ENCODE measurements at places on chromosomes 1 and 21.

DNA sequence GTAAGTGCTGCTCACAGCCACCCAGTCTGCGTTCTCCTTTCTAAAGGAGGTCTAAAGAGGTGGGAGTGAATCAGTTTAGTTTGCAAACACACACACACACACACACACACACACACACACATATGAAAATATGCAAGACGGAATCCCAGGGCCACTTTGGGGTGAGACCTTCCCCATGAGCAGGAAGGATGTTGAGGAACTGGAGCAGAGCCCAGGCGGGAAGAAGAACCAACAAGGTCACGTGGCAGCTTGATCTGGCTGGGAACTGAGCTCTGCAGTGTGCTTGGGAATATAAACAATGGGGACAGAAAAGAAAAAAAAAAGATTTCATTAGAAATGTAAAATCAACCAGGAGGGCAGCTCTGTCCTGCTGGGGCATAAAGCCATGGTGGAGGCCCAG, 32.6 kb downstream of the OR2G3 start:
- DNase-seq = no peak

- DNase-seq = no peak
Measured at GRCh38 chr21:35926003-35926740, 134.2 kb downstream of the SETD4 start.

DNA sequence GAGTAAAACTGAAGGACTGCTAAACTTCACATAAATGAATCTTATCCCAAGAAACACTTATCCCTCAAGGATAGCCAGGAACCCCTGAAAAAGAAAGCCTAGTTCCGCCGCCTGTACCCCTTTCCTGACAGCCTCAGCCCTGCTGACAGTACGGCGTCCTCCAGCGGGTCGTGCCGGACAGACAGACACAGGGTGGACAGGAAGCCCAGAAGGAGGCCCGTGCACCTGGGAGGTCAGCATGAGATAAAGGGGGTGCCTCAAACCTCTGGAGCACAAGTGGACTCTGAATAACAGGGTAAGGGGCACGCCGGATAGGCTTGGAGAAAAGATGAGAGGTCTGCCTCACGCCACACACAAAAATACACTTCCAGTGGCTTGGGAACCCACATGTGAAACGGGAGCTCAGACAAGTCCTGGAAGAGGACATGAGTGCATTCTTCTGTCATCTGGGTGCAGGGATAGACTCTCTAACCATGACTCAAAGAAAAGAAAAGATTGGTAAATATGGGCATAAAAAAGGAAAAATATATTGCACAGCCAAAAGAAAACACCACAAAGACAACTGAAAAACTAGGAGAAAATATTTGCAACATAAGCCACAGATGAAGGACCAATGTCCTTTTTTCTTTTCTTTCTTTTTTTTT, 17.3 kb upstream of the ADARB1 start:
- no peak for DNase-seq

GRCh38 chr1:70714149-70714548, 303.1 kb downstream of the CTH start:
- no peak for DNase-seq

- DNase-seq = no peak
Measured at GRCh38 chr1:11675325-11675724, 5.6 kb downstream of the MAD2L2 start.

- DNase-seq = no peak
Measured at GRCh38 chr21:35198982-35199732, 150.1 kb upstream of the RUNX1 start.

GRCh38 chr1:236120721-236121153, 21.6 kb upstream of the GPR137B start:
- no peak for DNase-seq

DNA sequence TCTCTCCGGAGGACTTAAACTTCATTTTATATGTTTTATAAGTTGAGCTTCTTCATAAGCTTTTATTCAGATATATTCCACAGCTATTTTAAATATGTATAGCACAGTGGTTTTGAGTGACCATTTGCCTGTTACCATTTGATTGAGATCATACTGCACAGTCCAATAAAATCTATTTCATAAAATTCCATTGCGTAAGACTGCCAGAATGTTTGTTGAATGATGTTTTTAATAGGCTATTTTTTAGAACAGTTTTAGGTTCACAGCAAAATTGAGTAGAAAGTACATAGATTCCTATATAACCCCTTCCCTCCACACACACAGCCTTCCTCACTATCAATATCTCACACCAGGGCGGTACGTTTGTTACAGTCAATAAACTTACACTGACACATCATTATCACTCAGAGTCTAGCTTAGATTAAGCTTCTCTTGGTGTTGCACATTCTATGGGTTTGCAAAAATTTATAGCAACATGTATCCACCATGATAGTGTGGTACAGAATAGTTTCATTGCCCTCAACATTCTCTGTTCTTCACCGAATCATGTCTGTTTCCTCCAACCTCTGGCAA, 207.9 kb downstream of the TPR start:
- no peak for DNase-seq

DNA sequence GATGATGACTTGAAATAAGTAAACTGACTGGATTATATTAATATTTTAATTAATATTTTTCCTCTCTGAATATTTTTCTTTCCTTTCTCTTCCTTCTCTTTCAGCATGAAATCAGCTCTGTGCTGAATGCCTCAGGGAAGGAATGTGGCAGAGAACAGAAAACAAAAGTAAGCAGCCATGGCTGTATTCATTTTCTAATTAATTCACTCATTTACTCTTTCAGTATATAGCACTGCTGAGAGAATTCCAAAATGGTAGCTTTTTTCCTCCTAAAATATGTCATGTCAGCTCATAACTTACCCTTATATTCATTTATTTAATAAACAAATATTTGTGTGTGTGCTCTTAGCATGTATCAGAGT, 522.5 kb downstream of the PTPRC start:
- DNase-seq = no peak

DNA sequence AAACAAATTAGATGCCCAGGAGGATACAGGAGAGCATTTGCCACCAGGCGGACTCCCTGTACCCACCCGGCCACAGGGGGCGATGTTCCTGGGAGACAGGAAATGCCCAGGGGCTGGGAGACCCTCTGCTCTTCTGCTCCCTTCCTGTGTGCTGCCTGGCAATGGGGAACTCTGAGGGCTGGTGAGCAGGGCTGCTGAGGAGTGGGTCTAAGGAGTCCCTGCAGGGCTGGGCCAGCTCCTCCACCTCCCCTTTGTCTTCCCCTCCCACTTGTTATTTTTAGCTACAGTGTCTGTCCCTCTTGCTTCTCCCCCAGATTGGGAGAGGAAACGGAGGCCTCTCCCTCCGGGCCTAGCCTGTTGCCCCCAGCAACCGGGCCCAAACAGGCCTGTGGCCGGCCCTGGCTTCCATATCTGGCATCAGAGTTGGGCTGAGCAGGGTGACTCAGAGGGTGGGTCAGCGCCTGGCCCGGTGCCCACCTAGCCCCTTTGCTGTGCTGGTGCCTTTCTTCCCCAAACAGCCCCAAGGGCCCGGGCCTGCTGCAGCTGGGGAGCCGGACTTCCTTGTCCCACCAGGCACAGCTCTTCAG, 11.6 kb downstream of the LMNA start:
- DNase-seq = no peak

GRCh38 chr1:64472040-64472376, 2.1 kb downstream of the CACHD1 start:
- no peak for DNase-seq

GRCh38 chr1:37478451-37478881, 4.1 kb downstream of the ZC3H12A start:
- DNase-seq = peak; percentile 56

GRCh38 chr1:162389021-162389818, 7.7 kb downstream of the C1orf226 start:
- no peak for DNase-seq

DNA sequence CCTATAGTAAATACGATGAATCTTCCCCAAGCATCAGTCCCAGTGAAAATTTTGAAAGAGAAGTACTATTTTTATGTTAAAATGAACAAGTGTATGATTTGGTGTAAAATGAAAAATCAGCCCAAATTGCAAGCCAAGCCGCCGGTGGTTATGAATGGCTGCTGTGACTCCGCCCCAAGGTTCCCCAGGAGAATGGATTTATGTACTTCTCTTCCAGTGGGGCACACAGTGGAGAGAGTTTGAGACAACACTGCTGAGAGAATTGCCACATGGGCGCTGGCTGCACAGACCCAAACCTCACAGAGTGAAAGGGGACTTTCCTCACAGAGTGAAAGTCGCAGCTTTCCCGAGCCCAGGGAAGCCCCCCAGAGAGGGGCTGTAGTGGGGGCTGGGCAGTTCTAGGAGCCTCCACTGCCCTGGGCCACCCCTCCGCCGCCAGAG, 24.0 kb downstream of the CDK18 start:
- DNase-seq = no peak

- DNase-seq = no peak
Measured at GRCh38 chr1:179742717-179743678, at the start of gene FAM163A. TSS of gene FAM163A (plus strand) at chr1:179743291. CDS start at chr1:179813098, 69,807 bp downstream.

GRCh38 chr1:27686223-27686990, 14.4 kb upstream of the IFI6 start:
- no peak for DNase-seq

GRCh38 chr1:24987875-24988557, 57.9 kb upstream of the RUNX3 start:
- no peak for DNase-seq

GRCh38 chr21:37878946-37879660, 37.2 kb downstream of the KCNJ6 start:
- DNase-seq = no peak

GRCh38 chr1:5427026-5427613, 565.1 kb downstream of the NPHP4 start:
- DNase-seq = no peak

GRCh38 chr1:26009796-26010447, 11.7 kb upstream of the EXTL1 start:
- DNase-seq = no peak

- DNase-seq = no peak
Measured at GRCh38 chr1:194600716-194601115, 1414.3 kb upstream of the B3GALT2 start.

DNA sequence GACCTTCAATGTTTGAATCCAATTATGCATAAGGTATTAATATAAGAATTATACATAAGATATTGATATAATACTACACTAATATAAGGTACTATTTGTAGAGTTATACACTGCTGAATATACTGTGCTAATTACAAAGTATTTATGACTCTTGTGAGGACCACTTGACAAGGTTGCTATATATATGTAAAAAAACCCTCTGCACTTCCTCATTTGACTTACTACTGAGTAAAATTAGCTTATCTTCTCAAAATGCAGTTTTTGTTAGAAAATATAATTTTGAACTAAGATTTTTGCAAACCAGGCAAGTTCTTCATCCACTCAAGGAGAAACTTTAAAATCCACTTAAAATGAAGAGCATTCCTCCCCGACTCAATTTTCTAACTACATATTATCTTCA, 8.5 kb downstream of the SIKE1 start:
- no peak for DNase-seq

GRCh38 chr1:178055779-178056471, 38.0 kb upstream of the RASAL2 start:
- DNase-seq = no peak
